Activated CD4-positive, alpha-beta T cell treated with anti-CD3 and anti-CD28 coated beads for 1 hour (primary cell): ENCODE measurements at places on chromosomes 6 and 20.

DNA sequence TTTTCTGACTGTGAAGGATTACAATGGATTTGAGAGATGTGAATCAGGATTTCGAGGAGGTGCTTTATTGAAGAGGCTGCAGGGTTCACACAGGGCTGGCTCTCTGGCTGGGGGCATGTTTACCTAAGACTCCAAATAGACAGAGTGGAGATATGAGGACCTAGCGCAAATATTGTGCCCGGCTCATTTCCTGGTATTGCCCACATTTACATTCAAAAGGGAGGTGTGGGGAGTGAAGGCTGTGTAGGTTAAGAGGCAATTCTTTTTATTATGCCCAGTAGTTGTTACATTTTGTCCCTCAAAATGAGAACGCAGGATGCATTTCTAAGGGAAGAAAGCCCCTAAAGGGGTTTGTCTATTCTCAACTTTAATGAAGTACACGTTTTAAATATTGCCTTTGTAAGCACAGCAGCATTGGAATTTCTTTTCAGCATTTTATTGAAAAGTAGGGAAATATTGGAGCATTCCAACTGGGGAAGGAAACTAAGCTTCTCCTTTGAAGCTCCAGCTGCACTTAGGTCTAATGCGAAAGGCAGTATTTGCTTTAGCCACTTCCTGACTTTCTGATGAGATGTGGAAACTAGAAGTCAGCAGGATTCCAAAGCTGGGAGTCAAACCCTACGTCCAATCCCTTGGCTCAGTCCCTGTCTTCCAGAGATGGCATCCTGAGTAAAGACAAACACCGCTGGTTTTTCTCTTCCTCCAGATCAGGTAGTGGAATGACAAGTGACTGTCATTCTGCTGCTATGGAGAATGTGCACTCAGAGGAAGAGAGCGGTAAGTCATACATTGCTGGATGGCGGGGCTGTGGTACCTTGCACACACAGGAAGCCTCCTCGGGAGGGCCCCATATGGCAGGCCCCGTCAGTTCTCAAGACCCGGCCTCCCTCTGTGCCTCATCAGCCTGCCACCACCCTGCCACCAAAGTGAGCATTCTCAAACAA is 70.7 kb downstream of the MYB start:
- no peak for DNase-seq

DNA sequence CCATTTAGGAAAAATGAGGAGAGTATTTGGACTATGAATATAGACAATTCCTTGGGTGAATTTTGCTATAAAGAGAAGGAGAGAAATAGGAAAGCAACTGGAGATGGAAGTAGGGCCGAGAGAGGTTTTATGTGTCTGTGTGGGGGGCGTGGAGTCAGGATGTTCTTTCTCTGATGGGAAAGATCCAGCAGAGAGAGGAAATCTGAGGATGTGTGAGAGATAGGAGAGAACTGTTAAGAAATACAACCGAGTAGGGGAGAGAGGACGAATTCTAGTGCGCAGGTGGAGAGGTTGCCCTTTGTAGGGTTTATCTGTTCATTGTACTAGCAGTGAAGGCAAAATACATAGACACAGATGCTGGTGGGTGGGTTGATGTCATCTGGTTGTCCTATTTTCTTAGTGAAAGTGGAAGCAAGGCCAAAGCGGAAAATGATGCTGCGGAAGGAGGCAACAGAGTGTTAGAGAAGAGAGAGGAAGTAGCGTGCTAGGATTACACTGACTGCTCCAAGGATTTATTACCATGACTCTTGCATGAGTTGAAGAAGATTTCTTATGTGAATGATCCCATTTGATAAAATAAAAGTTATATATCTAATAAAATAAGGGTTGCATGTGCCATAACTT is 57.7 kb downstream of the CLVS2 start:
- DNase-seq = no peak

- no peak for DNase-seq
Measured at GRCh38 chr6:151130329-151130728, 109.4 kb upstream of the AKAP12 start.

DNA sequence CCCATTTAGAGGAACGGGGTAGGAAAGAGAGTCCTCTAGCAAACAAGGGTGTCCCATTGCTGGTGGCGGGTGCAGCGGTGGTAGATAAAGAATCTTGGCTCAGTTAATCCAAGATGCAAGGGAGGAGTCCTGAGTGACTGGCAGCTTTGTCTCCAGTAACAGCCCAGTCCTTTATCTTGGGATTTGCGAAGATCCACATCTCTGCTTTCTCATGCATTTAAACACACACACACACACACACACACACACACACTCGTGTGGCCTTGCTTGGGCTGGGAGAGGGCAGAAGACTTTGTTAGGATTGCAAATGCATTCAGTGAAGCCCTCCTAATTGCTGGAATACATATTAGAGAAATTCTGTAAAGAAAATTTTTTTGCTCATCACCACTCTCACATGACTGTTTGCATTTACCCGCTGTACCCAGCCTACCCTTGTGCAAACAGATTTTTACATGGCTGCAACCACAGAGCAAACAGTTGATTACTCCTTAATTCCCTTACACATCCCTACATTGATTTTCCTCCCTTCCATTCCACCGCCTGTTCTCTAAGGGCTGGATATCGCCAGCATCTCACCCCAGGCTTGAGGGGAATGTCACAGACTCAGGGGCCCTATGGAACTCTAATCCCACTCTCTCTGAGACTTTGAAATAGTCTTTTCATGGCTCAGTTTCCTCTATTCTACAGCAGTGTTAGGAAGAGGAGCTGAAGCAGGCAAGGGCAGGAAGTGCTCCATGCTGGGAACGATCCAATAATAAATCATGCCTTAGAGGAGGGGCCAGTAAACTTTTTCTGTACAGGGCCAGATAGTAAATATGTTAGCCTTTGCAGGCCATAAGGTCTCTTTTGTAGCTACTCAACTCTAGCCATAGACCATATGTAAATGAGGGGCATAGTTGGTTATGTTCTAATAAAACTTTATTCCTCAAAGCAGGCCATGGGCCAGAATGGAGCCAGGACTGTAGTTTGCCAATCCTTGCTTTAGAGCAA is 3.5 kb downstream of the C6orf132 start:
- no peak for DNase-seq

DNA sequence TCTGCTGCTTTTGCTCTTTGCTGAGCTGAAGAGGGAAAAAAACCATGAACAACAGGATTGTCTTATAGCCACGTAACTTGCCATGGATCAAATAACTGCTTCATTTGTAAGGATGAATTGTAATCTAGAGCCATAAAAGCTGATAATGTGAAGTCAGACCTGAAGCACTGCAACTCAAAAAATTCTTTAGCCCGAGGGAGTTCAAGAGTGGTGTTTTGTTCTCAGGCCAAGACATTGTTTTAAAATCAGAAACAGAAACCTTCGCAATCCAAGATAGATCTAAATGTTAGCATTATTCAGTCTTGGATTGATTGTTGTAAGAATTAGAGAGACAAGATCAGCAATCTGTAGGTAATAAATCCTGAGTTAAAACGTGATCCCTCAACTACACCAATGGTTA is at the start of gene TRAPPC3L:
TSS of gene TRAPPC3L (minus strand) at position 34 of the 400 bp plus-strand sequence. CDS start 170 bp downstream, outside the sequence.
- DNase-seq = no peak

DNA sequence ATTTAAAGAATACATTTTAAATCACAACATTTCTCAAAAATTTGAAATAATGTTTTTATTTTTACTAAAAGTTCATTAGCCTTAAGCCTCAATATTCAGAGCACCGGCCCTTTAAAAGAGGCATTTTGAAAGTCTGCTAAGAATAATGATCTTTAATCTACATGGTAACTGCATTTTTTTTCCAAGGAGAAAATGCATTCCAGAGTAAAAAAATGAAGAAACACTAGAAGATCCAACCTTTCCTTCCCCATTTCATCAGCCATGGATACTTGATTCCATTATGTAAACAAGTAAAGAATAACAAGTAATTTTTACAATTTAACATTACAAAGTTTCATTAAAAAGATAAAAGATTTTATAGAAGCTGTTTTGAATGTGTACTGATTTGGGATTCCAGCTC is 21.8 kb downstream of the LCA5 start:
- DNase-seq = no peak

GRCh38 chr6:144066741-144067484 is 28.5 kb downstream of the SF3B5 start:
- no peak for DNase-seq

GRCh38 chr6:16769131-16769985 is 8.1 kb upstream of the ATXN1 start:
- peak; percentile 33 for DNase-seq

DNA sequence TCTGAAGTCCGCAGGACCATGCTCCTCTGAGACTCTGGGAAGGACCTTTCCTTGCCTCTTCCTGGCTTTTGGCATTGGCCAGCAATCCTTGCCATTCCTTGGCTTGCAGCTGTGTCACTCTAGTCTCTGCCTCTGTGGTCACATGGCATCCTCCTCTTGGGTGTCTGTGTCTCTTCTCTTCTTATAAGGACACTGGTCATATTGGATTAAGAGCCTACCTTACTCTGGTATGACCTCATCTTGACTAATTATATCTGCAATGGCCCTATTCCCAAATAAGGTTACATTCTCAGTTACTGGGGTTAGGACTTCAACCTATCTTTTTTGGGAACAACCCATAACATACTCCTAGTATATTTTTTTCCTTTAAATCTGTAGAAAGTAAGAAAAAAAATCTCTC is 49.9 kb upstream of the GTSF1L start:
- DNase-seq = no peak

GRCh38 chr6:56346958-56347357 is 99.6 kb upstream of the COL21A1 start:
- no peak for DNase-seq

DNA sequence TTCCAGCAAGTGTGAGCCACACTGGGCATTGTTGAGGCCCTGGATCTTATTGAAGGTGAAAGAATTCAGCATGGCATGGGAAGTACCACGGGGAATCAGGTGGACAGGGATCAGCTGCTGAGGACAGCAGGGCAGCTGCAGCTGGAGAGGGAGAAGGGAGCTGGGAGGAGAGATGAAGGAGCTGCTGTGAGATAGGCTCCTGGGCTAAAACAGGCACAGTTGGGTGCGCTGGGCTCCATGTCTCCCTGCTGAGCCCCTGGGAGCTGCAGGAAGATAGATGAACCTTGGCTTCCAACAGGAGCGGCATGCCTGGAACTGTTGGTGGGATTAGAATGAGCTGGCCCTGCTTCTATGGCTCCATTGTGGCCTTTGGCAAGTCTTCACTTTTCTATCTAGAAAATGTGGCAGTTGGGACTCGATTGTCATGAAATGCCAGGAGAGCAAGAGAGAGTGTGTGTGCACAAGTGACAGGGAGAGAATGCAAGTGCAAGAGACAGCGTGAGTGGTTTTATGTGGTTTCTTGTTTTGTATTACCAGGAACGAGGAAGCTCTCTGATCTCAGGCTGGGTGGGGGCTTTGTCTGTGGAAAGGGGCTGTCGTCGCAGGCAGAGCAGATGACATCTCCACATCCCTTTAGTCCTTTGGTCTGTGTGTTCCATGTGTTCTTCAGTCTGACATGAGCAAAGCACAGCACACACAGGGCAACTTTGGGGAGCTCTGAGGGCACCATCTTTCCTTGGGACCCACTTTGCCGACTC is 20.4 kb downstream of the SNPH start:
- DNase-seq = no peak

DNA sequence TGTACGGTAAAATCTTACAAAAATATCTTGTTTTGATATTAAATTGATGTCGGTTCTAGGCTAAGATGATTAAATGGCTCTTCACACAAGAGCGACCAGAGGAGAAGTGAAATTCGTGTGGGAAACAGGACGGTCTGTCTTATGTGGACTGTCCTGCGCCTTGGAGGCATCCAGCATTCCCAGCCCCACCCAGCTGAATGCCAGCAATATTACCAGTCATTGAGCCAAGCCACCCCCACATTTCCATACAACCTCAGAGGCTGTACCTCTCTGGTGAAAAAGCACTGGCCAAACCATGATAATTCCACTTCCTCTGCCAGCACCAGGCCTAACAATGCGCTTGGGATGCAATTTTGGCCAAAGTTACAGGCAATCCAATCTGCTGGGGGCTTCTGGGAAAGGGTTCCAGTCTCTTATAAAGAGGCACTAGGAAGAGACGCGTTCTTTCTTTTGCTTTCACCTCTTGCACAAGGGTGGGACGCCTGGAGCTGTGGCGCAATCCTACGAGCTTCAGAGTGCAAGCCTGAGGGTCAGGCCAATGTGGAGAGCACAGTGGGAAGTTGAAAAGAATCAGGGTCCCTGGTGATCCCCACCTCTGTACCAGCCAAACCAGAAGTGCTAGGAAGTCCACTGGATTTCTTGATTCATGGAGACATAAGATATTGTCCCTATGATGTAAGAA is 213.1 kb downstream of the PREX1 start:
- no peak for DNase-seq

GRCh38 chr6:65776332-65776731 is 69.3 kb upstream of the EYS start:
- no peak for DNase-seq

DNA sequence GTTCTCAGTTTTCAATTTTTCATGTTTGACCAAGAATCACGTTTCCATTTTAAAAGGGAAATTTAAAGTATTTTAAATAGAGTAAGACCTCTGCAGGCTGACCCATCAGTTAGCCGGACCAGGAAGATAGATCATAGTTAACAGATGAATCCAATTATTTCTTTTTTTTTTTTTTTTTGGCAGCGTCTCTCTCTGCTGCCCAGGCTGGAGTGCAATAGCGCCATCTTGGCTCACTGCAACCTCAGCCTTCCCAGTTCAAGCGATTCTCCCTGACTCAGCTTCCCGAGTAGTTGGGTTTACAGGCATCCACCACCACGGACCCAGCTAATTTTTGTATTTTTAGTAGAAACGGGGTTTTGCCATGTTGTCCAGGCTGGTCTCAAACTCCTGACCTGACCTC is 256.7 kb upstream of the CNR1 start:
- DNase-seq = no peak

DNA sequence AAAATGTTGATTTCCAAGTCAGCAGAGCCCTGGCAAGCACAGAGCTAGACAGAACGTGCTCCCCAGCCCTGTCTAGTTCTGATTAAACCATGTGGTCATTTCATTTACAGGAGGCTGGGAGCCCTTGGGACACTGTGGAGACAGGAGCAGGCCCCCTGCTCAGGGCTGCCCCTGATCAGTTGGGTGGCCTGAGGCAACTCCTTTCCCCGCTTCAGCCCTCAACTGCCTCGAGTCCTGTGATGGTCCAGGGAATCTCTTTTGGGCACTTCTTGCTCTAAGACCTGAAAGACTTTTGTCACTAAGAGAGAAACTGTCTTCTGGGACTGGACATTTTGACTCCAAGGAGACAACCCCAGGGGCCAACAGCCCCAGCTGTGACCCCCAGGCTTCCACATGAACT is 13.5 kb downstream of the DYNLRB1 start:
- no peak for DNase-seq
